CD8-positive, alpha-beta memory T cell (primary cell): ENCODE measurements at places on chromosomes 4 and X. TPM values are rescaled to one million over a fixed set of nuclear protein-coding genes. Genes with fewer than 3 reads are reported as not detected.

MAGEA1 gene
- not detected for polyA plus RNA-seq

- H3K36me3 ChIP-seq: no peaks in the 10 kb centered on the region
- H3K4me1 ChIP-seq: peaks cover 14% of the 10 kb centered on the region
- H3K4me3 ChIP-seq: no peak overlapping the region
- DNase-seq: no peak
Measured at GRCh38 chr4:99966692-99967091, 16.6 kb upstream of the H2AZ1 start.

DNA sequence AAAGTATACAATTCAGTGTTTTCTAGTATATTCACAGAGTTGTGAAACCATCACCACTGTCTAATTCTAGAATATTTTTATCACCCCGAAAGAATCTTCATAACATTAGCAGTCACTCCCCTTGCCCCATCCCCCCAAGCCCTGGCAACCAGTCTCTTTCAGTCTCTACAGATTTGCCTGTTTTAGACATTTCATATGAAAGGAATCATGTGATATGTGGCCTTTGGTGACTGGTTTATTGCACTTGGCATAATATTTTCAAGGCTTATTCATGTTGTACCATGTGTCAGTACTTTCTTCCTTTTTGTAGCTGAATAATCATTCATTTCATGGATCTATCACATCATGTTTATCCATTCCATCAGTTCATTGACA is 371.7 kb downstream of the AFF2 start:
- no peaks in the 10 kb centered on the region for H3K4me1 ChIP-seq
- H3K27me3 ChIP-seq: no peaks in the 10 kb centered on the region
- H3K36me3 ChIP-seq: no peaks in the 10 kb centered on the region
- no peak for DNase-seq

SMPX gene
- not detected for polyA plus RNA-seq

DNA sequence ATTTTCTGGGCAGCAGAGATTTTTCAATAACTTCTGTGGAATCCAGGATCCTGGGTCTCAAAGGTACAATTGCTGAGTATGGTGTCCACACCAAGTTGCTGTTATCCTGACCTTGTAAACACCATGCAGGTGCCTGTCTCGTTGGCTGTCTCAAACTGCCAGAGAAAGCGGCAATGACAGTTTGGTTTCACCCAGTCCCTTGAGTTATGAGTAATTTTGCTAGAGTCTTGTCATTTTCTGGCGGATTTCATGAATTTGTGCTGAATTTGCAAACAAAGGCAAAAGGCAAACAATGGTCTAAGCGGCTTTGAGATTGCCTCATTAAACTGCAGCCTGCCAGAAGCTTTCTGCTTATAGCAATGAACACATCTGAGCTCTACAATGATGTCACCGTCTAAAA is 847.9 kb downstream of the RAB28 start:
- H3K4me3 ChIP-seq: no peak overlapping the region
- no peaks in the 10 kb centered on the region for H3K36me3 ChIP-seq
- H3K4me1 ChIP-seq: no peaks in the 10 kb centered on the region
- H3K27ac ChIP-seq: no peak overlapping the region
- no peak for DNase-seq

NRK gene
- not detected for polyA plus RNA-seq

DNA sequence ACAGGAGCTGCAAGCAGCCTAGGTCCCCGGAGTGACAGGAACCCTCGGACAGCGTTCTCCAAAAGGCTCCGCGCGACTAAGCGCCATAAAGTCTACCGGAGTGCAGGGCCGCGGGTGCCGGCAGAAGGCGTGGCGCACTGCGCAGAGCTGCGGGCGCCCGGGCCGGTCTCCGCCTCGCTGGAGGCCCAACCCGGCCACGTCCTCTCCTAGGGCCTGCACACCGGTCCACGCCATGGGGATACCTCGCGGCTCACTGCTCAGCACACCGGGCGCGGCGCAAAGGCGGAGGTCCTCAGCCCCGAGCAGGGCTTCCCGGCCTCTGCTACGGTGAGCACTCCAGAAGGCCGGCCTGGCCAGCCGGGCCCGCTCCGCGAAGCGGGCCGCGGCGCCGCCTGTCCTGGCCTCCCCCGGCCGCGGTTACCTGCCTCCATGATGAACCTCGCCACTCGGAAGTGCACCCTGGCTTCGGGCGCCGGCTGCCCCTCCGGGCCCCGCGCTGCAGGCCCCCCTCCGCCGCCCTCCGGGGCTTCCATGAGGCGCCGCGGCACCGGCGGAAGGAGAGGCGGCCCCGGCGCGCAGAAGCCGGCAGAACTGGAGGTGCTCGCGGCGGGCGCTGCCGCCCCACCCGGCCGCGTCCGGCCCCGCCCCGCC is at the start of gene CCNQ:
TSS of gene CCNQ (minus strand) at position 599 of the 651 bp plus-strand sequence. CDS start at position 533, 66 bp downstream.
- peaks cover 23% of the 10 kb centered on the region for H3K4me1 ChIP-seq
- peak within 1 kb of the TSS; percentile 43 for H3K27ac ChIP-seq
- no peaks in the 10 kb centered on the region for H3K27me3 ChIP-seq
- peak within 1 kb of the TSS; percentile 66 for H3K4me3 ChIP-seq

CCKAR gene
- polyA plus RNA-seq: not detected

DNA sequence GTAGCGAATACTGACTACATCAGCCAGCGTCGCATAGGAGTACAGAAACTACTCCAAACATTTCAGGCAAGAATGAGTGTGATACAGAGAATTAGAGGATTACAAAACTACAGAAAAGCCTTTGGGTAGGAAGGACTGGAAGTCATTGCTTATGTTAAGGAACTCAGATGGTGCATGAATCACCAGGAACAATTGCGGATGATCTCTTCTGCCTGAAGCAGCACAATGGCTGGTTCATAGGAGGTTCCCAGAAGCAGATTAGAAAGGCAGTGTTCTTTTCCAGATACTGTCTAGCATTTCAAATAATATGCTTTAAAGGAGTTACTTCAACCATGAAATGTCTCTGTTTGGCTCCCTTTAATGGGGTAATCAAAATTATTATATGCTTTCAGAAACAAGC is 42.5 kb upstream of the MAP9 start:
- no peaks in the 10 kb centered on the region for H3K4me1 ChIP-seq
- no peak overlapping the region for H3K4me3 ChIP-seq
- H3K27me3 ChIP-seq: no peaks in the 10 kb centered on the region
- DNase-seq: no peak
- H3K36me3 ChIP-seq: no peaks in the 10 kb centered on the region

DNA sequence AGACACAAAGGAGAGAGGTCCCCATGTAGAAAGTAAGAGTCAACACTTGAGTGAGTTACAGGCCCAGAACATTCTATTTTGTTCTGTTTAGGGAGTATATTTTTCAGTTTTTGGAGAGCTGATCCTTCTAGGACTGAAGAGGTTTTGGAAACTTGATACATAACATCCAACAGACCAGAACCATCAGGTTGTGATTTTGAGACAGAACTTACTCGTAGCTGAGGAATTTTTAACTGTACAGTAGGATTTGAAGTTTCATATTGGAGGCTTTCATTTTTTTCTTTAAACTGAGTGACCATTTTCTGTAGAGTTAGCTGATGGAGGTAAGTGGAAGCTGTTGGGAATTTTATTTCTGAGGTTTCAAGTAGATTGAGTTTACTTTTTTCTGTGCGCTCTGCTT is 73.3 kb downstream of the NCAPG start:
- H3K27me3 ChIP-seq: no peaks in the 10 kb centered on the region
- no peaks in the 10 kb centered on the region for H3K4me1 ChIP-seq
- no peak for DNase-seq
- H3K36me3 ChIP-seq: no peaks in the 10 kb centered on the region

DNA sequence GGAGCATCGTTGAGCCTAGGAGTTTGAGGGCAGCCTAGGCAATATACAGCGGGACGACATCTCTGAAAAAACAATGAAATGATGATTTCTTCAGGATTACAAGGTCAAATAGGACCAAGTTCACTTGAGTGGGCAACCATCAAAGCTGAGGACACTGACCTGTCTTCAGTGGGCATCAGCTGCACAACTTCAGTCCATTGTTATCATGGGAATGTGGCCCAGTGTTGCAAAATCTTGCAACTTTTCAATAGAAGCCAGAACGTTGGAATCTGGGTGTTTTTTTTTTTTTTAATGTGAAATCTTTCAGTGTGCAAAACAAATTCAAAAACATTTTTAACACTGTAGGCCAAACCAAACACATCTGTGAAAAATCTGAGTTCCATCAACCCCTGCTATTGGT is 155.4 kb upstream of the PLAC1 start:
- H3K36me3 ChIP-seq: no peaks in the 10 kb centered on the region
- no peaks in the 10 kb centered on the region for H3K4me1 ChIP-seq
- no peak overlapping the region for H3K27ac ChIP-seq
- no peak overlapping the region for H3K4me3 ChIP-seq

LRIT3 gene
- polyA plus RNA-seq: not detected

GRCh38 chr4:173138624-173139023 is 30.0 kb upstream of the GALNT7 start:
- H3K4me1 ChIP-seq: no peaks in the 10 kb centered on the region
- no peaks in the 10 kb centered on the region for H3K27me3 ChIP-seq
- no peak overlapping the region for H3K27ac ChIP-seq
- no peak for DNase-seq

- H3K27ac ChIP-seq: no peak overlapping the region
- H3K27me3 ChIP-seq: no peaks in the 10 kb centered on the region
- DNase-seq: no peak
- H3K4me3 ChIP-seq: no peak overlapping the region
Measured at GRCh38 chrX:40405399-40405798, 175.4 kb upstream of the ATP6AP2 start.

GRCh38 chr4:19684084-19684483 is 567.6 kb upstream of the SLIT2 start:
- no peaks in the 10 kb centered on the region for H3K27me3 ChIP-seq
- no peaks in the 10 kb centered on the region for H3K36me3 ChIP-seq
- H3K4me3 ChIP-seq: no peak overlapping the region

SPANXA1 gene
- polyA plus RNA-seq: not detected

GRCh38 chrX:20361890-20362262 is 95.2 kb upstream of the RPS6KA3 start:
- no peak overlapping the region for H3K4me3 ChIP-seq
- H3K4me1 ChIP-seq: no peaks in the 10 kb centered on the region
- DNase-seq: no peak
- no peaks in the 10 kb centered on the region for H3K27me3 ChIP-seq

SLC4A4 gene
- polyA plus RNA-seq: 9.1 TPM

DNA sequence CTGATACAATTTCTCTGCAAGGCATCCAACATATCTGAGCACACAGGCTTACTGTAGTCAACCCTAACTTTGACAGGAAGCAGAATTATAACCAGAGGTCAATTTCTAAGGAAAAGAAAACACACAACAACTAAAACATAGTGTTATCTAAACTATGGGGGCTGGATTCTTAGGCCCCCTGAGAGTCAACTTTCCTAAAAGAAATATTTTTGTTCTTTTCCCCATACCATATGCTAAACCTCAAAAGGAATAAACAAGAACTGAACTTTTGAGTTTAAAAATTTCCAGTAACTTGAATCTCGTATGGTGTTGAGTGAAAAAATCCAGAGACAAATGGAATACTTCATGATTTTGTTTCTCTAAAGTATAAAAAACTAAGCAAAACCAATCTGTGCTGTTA is 42.9 kb downstream of the ATXN3L start:
- H3K36me3 ChIP-seq: no peaks in the 10 kb centered on the region

- no peak for DNase-seq
- H3K27me3 ChIP-seq: no peaks in the 10 kb centered on the region
- H3K4me1 ChIP-seq: no peaks in the 10 kb centered on the region
- H3K4me3 ChIP-seq: no peak overlapping the region
Measured at GRCh38 chrX:84469226-84469625, 33.0 kb downstream of the HDX start.

CLDN34 gene
- polyA plus RNA-seq: not detected

GRCh38 chr4:7055111-7055989 is 12.2 kb downstream of the TADA2B start:
- H3K27ac ChIP-seq: no peak overlapping the region
- no peak for DNase-seq
- H3K4me1 ChIP-seq: peaks cover 10% of the 10 kb centered on the region
- no peaks in the 10 kb centered on the region for H3K27me3 ChIP-seq
- H3K36me3 ChIP-seq: peaks cover 37% of the 10 kb centered on the region

- H3K4me1 ChIP-seq: no peaks in the 10 kb centered on the region
- no peak overlapping the region for H3K27ac ChIP-seq
- no peak overlapping the region for H3K4me3 ChIP-seq
- no peaks in the 10 kb centered on the region for H3K36me3 ChIP-seq
- DNase-seq: no peak
Measured at GRCh38 chr4:183633476-183634400, 25.2 kb downstream of the RWDD4 start.

GJB1 gene
- not detected for polyA plus RNA-seq

- no peaks in the 10 kb centered on the region for H3K4me1 ChIP-seq
- H3K36me3 ChIP-seq: no peaks in the 10 kb centered on the region
- H3K27ac ChIP-seq: no peak overlapping the region
- no peak for DNase-seq
- H3K27me3 ChIP-seq: no peaks in the 10 kb centered on the region
Measured at GRCh38 chr4:93732509-93732908, 96.0 kb upstream of the ATOH1 start.

MAD2L1 gene
- polyA plus RNA-seq: 13.1 TPM

RHOXF2B gene
- polyA plus RNA-seq: not detected

GRCh38 chr4:7829652-7830580 is 109.7 kb downstream of the AFAP1 start:
- no peaks in the 10 kb centered on the region for H3K27me3 ChIP-seq
- no peak for DNase-seq
- H3K27ac ChIP-seq: no peak overlapping the region
- H3K4me3 ChIP-seq: no peak overlapping the region
- peaks cover 34% of the 10 kb centered on the region for H3K4me1 ChIP-seq

GRCh38 chrX:19827088-19827487 is 60.3 kb downstream of the SH3KBP1 start:
- peaks cover 22% of the 10 kb centered on the region for H3K4me1 ChIP-seq
- no peaks in the 10 kb centered on the region for H3K27me3 ChIP-seq
- no peaks in the 10 kb centered on the region for H3K36me3 ChIP-seq

KANTR gene
- 1.6 TPM for polyA plus RNA-seq

TET2 gene
- polyA plus RNA-seq: 13.8 TPM

SRPK3 gene
- polyA plus RNA-seq: not detected

DNA sequence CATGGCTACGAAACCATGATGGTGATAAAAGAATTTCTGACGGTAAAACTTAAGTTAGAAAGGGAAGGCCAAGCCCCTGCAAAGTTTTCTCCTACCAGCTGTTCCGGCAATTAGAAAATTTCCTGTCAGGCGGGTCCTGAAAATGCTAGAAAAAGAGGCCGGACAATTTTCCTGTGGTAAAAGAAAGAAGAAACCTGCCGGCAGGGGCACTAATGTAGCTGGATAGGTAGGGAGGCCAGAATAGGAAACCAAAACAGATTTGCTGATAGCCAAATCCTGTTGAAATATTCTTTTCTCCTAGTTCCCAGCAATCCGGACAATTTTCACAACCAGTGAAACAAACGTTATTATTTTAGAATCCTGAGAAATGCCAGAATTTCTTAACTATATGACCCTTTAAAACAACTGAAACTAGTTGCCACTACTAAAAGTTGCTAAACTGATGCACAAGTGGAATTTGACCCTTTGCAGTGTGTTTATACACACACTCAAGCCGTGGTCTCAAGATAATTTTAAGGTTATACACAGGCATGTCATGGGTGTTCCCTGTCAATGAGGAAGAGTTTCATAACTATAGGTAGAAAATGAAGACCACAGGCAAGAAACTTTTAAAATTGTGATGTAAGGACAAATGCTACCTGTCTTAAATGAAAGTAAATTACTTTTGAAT is 47.7 kb downstream of the RPS6KA3 start:
- no peaks in the 10 kb centered on the region for H3K36me3 ChIP-seq
- no peaks in the 10 kb centered on the region for H3K27me3 ChIP-seq
- H3K27ac ChIP-seq: no peak overlapping the region
- peaks cover 17% of the 10 kb centered on the region for H3K4me1 ChIP-seq
- DNase-seq: no peak
